NCI-H82 (cell line): ENCODE measurements at places on chromosomes 5 and 9.

DNA sequence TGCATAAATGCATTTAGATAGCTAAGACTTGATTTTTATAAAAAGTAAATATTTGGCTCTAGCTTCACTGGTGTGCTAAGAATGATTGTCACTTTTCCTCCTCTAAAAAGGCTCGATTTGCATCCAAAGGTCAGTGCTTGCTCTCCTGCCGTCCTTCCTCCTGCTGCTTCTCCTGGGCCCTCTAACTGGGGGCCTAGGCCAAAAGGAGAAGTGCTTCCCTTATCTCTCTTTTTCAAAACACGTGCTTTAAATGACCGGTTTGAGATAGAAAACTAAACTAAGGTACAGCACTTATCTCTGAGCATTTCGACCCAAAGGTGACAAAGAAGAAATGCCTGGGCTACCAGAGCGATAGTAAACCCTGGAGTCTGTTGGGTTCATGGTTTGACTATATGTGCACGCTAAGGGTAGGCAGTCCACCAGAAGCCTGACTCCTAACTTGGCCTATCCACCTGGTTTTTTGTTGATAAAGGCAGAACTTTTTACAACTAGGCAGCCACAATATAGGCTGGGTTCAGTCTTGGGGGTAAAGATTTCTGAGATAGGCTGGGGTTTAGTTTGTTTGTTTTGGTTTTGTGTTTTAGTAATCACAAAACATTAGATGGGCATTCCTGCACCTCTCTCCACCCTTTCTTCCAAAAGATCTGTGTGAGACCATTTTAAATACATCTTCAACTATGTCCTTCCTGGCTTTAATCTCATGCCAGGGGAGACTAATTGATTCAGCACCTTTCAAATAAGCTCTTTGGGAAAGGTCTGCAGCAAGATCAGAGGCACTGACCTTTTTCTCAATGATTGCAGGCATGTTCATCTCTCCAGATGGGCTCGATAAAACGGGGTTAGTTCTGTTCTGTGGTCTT, 3.8 kb downstream of the NR2F1-AS1 start:
- no peak for DNase-seq

DNA sequence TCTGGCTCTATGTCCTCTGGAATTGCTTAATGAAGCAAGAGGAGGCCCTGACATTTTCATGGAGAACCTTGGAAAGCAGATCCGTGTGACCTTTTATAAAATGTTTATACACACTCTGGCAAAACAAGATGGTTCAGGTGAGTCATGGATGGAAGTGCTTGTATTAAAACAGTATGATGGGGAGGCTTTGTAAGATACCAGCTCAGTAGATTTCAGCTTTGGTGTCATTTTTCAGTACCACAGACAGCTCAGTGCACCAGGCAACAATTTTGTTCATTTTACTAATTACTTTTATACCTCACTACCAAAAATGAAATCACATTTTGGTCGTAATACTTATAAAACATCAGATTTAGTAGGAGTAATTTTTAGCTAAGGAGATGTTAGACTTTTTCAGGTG, 5.2 kb downstream of the KCNN2 start:
- DNase-seq: no peak

DNA sequence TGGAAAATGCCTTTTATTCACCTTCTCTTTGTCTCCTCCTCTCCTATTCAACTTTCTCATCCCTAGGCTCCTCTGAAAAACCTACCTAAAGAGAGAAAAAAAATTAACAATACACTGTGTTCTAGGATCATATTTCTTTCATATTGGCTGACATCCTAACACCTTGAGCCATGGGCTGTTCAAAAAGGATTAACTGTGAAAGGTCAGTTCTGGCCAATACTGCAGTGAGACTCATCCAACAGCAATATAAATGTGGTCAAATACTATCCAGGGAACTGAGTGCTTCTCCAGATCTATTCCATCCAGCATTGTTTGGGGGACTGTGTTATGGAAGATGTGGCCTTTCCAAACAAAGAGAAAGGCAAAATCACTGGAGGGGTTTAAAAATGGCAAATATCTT, 131.1 kb upstream of the MOCS2 start:
- no peak for DNase-seq

GRCh38 chr5:179417696-179418095, 72.4 kb upstream of the ADAMTS2 start:
- DNase-seq: no peak

- no peak for DNase-seq
Measured at GRCh38 chr5:35172533-35172932, 57.8 kb downstream of the PRLR start.

DNA sequence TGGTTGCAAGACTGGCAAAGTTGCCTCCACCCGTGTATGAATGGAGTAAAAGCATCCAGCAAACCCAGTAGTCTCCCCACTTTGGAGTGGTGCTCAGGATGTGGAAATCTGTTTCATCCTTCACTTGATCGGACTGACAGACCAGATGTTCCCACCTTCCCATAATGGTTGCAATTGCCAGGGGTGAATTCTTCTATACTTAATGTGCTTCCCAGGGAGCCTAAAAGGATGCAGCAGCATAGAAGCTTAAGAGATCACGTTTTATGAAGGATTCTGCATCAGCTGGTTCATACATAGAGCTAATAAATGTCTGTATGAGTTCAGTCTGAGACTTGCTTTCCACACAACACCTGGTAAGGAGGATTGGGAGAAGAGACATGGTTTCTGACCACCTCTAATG, 198.8 kb upstream of the S1PR3 start:
- no peak for DNase-seq
